C1 segment of cervical spinal cord (tissue), 14 donors: ENCODE measurements at places on chromosomes 6 and 20.

DNA sequence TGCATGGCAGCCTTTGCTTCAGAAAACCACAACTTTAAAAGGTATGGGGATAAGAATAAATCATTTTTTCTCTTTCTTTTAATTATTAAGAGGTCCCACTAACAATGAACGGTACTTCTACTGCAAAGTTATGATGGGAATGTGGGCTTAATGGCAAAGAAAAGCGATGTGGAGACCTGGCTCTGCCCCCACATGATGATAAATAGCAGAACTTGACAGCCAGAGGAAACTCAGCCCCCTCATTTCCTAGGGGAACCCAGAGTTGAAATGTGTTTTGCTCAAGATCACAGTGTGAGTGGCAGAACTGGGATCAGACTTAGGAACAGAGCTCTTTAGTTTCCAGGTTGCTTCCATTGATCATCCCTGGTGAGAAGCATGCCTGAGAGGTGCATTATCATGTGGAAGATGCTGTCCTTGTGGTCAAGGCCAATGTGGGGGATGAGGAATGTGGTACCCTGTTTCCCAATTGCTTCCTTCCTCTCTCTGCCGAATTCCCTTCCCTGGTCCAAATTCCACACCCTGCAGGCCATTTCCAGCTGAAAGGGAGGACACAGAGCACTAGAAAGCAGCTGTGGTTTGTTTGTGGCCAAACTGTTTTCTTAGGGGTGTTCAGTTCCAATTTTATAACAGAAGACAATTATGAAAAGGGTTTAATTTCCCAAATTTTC is 66.0 kb downstream of the BACH2 start:
- no peak for DNase-seq

DNA sequence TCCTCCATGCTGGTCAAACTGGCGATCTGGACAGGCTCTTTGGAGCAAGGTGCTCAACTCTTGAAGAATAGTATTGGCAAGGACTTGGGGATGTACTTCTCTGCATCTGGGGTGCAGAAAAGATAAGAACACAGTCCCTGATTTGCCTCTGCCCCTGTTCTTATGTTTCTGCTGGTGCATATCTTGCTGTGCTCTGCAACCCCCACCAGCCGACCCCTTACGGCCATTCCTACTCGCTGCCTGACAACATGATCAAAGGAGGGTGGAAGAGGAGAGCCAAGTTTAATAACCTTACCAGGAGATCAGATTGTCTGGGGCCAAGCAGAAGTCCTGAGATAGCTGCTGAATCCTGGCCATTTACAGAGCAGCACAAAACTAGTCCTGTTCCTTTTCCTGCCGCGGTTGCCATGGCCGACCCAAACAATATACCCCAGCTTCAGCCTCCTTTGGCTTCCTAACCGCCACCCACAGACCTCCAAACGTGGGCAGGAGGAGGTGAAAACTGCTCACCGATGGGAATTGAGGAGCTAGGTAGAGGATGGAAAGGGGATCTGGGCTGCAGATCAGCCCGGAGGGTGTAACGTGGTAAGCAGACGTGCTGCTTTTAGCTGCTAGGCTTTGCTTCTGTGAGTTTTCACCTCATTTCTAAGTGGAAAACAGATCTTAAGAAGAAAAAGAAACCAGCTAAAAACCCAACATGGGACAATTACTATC is 60.9 kb downstream of the ATXN1 start:
- no peak for DNase-seq

DNA sequence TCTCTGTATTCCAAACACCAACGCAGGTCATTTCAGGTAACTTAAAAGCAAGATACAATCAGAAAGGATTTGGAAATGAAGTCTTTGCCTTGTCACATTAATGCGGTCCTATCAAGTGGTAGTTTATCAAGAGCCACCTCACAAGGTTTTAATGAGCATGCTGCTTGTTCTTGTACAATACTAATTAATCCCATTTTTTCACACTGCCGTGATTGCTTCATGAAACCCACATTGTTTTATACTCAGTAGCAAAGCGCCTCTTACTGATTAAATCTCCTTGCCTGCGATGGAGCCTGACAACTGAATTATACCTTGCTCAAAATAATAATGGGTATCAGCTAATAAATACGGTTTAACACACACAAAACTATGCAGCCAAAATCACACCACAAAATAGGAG is 234.1 kb upstream of the TSHZ2 start:
- DNase-seq = no peak

DNA sequence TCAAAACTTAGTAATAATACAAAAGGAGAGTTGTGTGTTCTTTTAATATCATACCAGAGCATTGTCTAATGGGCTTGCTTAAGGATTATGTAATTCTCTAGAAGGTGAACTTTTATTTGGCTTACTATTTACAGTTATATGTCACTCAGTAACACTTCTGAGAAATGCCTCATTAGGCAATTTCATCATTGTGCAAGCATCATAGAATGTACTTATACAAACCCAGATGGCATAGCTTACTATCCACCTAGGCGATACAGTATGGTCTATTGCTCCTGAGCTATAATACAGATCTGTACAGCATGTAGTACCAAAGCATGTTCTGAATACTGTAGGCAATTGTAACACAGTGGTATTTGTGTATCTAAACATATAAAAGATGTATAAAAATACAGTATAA is 340.1 kb downstream of the PHF3 start:
- DNase-seq = no peak

- no peak for DNase-seq
Observed at GRCh38 chr6:6912817-6913744, 194.7 kb upstream of the RREB1 start.

- DNase-seq = no peak
Observed at GRCh38 chr20:18647777-18648176, 59.9 kb downstream of the DTD1 start.

DNA sequence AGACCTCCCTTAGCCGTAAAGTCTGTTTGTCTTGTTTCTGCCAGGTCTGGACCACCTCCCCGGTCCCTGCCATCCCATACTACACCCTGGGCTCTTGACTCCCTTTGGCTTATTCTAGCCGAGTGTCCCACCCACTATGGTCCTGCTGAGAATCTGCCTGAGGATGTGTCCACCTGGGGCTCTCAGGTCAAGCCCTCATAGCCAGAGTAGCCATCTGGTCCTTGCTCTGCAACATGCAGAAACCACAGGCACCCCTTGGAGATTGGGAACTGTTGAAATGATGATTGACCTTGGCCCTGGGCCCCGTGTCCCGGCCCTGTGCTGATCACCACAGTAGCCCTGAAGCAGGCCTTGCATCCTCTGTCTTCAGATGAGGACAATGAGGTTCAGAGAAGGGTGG is 44.0 kb downstream of the VSTM2L start:
- no peak for DNase-seq

- no peak for DNase-seq
Observed at GRCh38 chr6:126444659-126445273, 104.9 kb downstream of the CENPW start.
